ENCODE measurements at places on chromosomes 13 and 19. TPM values are rescaled to one million over a fixed set of nuclear protein-coding genes. Genes with fewer than 3 reads are reported as not detected.

UBE2L5 gene
- not detected for polyA plus RNA-seq

DNA sequence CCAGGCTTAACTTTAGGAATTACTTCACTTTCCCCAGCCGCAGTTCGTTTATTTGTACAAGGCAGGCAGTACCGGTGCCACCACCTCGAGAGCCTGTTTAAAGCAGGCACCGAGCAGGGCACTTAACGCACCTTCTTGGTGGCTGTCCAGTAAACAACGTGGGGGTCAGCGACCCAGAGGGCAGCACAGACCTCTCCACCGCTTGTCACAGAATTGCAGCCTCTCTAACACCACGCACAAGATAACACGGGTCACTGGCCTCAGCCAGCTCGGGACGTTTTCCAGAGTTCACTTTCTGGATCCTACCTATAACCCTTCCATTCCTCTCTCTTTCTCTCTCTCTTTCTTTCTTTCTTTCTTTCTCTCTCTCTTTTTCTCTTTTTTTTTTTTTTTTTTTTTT is 16.8 kb upstream of the ELAVL1 start:
- DNase-seq, result no peak

DNA sequence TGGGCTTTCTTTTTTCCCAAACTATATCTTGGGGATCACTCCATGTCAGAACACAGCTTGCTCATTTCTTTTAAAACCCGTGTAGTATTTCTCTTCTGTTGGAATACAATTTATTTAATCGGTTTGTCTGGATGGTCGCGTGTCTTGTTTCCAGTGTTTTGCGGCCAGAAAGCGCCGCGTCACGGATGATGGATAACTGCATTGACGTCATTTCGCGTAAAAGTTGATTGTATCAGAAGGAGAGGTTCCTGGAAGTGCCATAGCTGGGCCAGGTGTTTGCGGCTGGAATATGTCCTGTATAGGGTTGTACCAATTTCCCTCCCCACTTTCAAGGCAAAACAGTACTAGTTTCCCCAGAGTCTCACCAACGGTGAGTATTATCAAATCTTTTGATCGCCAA is 9.7 kb downstream of the ACTL9 start:
- DNase-seq, result no peak

- DNase-seq, result no peak
Observed at GRCh38 chr13:103187721-103188156, 121.5 kb upstream of the SLC10A2 start.

GRCh38 chr13:98406971-98407370 is 169.9 kb downstream of the STK24 start:
- no peak for DNase-seq
